ENCODE measurements at places on chromosomes 16 and 17.

- no peak for DNase-seq
These were observed 56.5 kb downstream of the RNF213 start for GRCh38 chr17:80316927-80317705.

GRCh38 chr16:47991491-47991890, 164.3 kb downstream of the ABCC12 start:
- DNase-seq = no peak

- DNase-seq = no peak
These were observed 69.5 kb downstream of the SREBF1 start for GRCh38 chr17:17767154-17767869.

DNA sequence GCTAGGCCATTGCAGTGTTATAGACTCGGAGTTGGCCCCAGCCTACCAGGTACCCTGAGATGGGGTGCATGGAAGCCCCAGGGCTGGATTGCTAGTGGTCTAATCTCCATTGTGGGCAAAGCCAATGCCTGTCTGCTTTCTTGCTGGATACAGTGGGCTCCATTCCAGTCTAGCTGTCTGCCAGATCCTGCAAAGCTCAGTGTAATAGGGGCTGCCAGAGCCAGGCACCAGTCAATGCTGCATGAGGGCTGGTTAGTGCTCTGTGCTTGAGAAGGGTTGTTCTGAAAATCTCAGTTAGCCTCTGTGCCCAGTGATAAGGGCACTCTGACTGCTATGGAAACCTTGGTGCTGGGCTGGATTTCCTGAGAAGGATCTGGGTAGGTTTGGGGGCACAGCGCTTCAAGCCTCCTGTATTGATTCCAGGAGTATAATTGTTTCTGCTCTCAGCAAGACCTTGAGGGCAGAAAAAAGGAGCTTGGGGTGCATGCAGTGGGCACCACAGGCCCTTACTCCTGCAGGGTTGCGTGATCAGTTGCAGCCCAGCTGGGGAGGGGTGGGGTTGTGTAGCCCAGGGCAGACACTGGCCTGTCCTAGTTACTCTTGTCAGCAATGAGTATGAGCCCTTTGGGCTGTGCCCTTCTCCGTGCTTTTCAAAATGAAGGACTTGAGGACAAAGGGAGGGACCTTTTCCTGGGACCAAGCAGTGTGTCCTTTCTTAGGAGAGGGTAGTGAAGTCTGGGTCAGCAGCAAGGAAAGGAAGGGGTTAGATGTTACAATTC, 19.0 kb downstream of the SMPD3 start:
- DNase-seq = no peak

DNA sequence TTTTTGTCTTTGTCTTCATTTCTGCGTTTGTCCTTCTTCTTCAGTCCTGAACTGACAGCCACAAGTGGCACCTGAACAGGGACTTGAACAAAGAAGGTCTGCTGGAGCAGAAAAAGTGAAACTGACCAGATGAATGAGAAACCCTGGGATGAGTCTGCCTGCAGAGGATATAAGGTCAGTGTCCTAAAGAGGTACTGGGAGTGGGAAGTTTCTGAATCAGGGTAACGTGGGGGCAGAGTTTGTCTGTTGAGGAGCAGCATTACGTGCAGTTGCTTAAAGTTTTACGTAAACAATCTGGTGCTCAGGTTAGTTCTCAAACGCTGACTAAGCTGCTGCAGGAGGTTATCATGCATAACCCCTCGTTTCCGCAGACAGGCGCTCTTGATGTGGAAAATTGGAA, 2057.6 kb downstream of the TP53TG3F start:
- no peak for DNase-seq

- peak; percentile 20 for DNase-seq
These were observed 91.8 kb downstream of the RGS9 start for GRCh38 chr17:65228734-65229620.

GRCh38 chr16:49337814-49338350, 35.7 kb upstream of the C16orf78 start:
- no peak for DNase-seq

GRCh38 chr17:36705874-36706731, 104.7 kb downstream of the MRM1 start:
- peak; percentile 25 for DNase-seq

DNA sequence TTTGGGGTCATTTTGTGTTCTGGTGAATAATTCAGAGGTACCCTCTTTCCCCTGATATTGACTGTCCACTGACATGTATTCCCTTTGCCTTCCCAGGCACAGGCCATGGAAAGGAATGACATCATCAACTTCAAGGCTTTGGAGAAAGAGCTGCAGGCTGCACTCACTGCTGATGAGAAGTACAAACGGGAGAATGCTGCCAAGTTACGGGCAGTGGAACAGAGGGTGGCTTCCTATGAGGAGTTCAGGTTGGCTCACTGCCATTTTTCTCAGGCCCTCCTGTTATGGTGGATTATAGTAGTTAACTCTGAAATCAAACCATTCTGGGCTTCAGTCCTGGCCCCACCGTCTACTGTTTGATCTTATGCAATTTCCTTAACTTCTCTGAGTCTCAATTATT, 1.6 kb upstream of the EFTUD2 start:
- DNase-seq = no peak

GRCh38 chr17:18960803-18961511, 9.0 kb downstream of the SLC5A10 start:
- DNase-seq = peak; percentile 69

DNA sequence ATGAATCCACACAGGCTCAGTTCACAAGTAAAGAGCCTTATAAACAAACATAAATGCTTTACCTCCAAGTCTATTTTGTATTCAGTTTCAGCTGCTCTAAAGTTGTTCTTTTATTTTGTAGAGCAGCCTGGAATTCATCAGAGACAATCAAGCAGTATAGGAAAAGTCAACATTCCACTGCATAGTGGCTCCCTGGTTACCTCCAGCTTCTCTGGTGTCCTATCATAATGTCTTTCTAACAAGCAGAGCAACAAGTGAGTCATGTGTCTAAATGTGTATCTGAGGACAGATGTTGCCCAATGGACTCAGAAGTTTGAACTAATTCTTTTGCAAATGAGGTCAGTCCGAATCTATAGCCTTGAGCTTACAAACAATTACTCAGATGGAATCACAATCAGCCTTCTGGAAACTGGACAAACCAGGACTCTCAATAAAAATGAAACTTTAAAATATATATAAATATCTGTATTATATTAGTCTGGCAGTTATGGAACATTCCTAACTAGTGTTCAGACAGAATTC, 292.0 kb upstream of the TOM1L1 start:
- no peak for DNase-seq

GRCh38 chr17:59366040-59366757, 34.7 kb downstream of the YPEL2 start:
- no peak for DNase-seq

- no peak for DNase-seq
These were observed 2.3 kb downstream of the MAP3K3 start for GRCh38 chr17:63624531-63624880.

- DNase-seq = no peak
These were observed 15.2 kb upstream of the METRNL start for GRCh38 chr17:83064021-83064731.

GRCh38 chr16:86590501-86591144, 12.3 kb downstream of the FOXL1 start:
- no peak for DNase-seq

GRCh38 chr16:81600275-81600674, 155.7 kb downstream of the CMIP start:
- DNase-seq = no peak

GRCh38 chr17:66337866-66338485, 35.6 kb downstream of the PRKCA start:
- DNase-seq = no peak

DNA sequence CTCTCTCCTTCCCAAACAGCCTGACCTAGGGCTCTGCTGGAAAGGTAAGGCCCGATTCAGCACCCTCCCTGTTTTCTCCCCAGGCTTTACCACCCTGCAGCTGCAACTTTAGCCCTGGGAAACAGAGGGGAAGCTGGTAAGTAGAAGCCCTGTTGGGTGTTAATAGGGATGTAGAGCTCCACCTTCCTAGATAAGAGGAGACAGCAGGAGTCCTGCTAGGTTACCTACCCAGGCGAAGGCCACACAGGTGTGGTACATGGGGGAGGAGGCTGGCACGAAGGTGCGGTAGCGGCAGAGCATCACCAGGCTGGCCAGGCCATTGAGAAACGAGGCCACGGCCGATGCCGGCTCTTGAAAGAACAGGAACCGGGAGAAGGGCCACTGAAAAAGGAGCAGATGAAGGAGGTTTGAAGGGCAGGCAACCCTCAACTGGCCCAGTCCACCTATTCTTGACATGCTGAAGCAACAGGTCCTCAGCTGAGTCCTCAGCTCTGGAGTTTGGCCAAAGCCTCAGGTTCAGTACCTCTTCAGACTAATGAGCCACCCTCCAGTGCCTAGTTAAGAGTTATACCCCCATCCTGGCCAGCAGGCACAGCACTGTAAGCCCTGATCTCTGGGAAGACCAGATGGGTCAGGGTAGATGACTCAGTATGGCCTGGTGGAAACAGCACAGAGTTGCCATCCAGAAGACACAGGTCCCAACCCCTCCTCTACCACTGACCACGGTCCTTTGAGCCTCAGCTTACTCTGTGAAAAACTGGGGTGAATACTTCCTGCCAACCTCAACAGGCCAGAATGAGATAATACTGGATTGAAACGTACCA, 3.3 kb downstream of the PGAP3 start:
- no peak for DNase-seq

GRCh38 chr16:11349599-11350276, 4.5 kb downstream of the RMI2 start:
- peak; percentile 43 for DNase-seq

DNA sequence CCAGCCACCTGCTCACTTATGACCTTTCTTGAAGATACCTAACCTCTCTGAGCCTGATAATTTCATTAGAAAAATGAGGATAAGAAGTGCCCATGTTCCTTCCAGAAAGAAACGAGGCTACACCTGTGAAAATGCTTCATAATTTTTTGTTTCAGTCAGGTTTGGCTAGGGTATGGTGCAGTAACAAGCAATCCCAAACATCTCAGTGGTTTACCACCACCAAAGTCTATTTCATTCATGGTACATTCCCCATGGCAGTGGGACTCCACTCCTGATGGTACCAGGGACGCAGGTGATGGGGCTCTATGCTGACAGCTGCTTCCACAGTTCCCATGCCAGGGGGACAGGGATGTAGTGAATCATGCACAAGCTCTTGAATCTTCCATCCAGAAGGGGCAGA, 147.6 kb upstream of the CES5A start:
- no peak for DNase-seq

GRCh38 chr17:9768381-9768934, 22.9 kb downstream of the DHRS7C start:
- no peak for DNase-seq

GRCh38 chr16:77763994-77764393, 24.4 kb upstream of the VAT1L start:
- no peak for DNase-seq

DNA sequence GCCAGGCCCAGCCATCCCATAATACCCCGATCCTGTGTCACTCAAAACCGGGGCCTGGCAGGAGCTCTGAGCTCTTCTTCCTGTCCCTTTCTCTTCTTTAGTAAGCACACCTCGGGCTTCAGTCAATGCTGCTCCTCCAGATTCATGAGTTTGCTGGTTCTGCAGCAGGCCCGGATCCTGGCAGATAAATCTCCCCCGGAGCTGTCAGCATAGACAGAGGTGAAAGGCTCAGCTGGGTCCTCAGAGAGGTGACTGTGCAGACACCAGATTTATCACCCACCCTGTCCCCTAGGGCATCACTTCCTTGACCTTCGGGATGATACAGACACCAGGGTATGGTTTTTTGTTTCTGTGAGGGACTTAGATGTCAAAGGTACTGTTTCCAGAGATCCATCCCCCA, 242.5 kb upstream of the N4BP1 start:
- DNase-seq = no peak

- DNase-seq = no peak
These were observed 5.2 kb downstream of the ZNF764 start for GRCh38 chr16:30552956-30553355.

GRCh38 chr17:42754782-42755181, 6.2 kb upstream of the RAMP2 start:
- no peak for DNase-seq

- no peak for DNase-seq
These were observed 286.3 kb downstream of the NPIPA8 start for GRCh38 chr16:18050234-18050633.

DNA sequence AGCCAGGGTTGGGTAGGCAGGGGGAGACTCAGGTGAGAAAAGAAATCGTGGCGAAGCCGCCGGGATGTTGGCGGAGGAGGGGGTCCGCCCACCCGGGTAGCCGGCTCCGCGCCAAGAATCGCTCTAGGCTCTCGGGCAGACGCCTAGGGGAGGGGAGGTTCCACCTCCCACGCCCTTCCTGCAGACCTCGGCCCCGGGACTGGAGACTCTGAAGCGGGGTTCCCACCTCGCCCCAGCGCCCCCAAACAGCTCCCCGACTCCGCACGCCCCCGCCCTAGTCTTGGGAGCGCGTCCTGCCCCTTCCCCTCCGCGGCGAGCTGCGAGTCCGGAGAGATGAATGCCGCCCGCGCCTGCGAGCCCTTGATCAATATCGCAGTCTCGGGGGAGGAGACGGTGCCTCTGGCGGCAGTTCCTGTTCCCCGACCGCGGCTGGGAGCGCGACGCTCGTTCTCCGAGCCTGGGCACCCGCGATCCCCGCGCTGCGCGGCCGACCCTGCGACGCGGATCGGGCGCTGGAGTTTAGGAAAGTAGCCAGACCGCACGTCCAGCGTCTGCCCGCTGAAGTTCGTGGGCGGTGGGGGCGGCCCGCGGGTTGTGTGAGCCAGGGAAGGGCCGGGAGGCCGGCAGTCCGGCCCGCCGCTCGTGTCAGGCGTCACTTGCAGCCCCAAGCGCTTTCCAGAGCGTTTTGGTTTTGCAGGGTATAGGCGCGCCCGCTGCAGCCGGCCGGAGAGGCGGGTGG, 790 bp downstream of the CRHR1 start:
- no peak for DNase-seq

GRCh38 chr16:65201511-65201910, 79.6 kb upstream of the CDH11 start:
- no peak for DNase-seq

DNA sequence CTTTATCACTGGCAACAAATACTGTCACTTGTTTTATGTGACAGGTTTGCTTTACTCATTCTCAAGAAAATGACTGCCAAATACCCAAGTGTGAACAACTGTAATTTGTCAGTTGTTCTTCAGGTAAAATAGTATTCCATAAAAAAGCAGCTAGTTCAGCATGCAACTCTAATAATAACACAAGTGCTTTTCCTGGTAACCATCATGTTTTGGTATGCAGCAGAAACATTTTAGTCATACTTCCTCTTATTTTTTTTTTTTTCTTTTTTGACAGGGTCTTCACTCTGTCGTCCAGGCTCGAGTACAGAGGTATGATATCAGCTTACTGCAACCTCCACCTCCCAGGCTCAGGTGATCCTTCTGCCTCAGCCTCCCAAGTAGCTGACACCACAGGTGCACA, 4.6 kb downstream of the TERF2 start:
- no peak for DNase-seq

- DNase-seq = no peak
These were observed 223.6 kb downstream of the BCAS3 start for GRCh38 chr17:60901242-60901641.

DNA sequence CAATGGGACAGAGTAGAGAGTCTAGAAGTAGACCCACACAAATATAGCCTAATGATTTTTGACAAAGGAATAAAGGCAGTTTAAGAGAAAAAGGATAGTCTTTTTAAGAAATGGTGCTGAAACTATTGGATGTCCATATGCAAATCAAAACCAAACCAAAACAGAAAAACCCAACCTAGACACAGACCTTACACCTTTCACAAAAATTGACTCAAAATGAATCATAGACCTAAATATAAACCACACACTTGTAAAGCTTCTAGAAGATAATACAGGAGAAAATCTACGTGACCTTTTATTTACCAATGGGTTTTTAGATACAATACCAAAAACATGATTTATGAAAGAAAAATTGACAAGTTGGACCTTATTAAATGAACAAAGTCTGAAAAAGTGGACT, 66.4 kb upstream of the MPHOSPH6 start:
- no peak for DNase-seq

Measured in CD4-positive, alpha-beta T cell treated with Interferon gamma for 1 hour (primary cell).